ENCODE measurements at places on chromosomes 11 and 22. TPM values are rescaled to one million over a fixed set of nuclear protein-coding genes. Genes with fewer than 3 reads are reported as not detected.

DNA sequence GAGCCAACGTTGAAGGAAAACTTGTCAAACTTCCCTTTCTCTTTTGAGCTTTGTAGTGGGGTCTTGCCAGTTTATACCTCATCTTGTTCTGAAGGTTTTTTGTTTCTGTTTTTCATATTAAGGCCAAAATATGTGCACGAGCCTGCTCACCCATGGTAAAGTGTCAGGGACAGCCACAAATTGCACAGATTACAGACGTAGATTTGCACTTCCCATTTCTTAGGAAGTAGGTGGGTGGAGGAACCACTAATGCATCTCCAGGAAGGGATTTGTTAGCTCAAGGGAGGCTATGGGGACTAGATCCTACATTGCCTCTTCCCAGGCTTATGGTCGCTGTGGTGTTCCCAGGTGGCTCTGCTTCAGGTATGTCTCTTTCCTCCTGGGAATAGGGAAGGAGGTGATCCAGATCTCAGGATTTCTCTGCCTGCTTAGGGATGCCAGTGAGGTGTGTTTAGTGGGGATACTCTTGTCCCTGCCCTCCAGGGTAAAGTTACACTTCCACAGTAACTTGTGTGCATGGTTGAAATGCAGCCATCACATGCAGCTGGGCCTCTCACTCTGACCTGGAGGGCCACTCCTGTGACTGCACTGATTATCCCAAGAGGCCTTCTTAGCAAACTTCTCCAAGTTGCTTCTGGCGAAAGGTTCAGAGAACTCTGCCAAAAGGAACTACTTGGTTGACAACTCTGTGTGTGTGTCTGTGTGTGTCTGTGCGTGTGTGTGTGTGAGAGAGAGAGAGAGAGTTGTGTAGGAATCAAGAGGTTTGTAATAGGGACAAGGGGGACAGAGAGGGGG lies 9.8 kb downstream of the PPFIBP2 start:
- H3K36me3 ChIP-seq, result no peaks in the 10 kb centered on the region
- peak overlapping the region; percentile 94 for H3K27ac ChIP-seq
- H3K4me3 ChIP-seq, result no peak overlapping the region
- H3K27me3 ChIP-seq, result no peaks in the 10 kb centered on the region
- DNase-seq, result peak; percentile 84

- H3K4me1 ChIP-seq, result peaks cover 87% of the 10 kb centered on the region
- peak overlapping the region; percentile 50 for H3K27ac ChIP-seq
- H3K4me3 ChIP-seq, result no peak overlapping the region
- H3K27me3 ChIP-seq, result no peaks in the 10 kb centered on the region
- DNase-seq, result peak; percentile 92
These were observed 32.4 kb upstream of the NAV2 start for GRCh38 chr11:19679952-19680828.

DNA sequence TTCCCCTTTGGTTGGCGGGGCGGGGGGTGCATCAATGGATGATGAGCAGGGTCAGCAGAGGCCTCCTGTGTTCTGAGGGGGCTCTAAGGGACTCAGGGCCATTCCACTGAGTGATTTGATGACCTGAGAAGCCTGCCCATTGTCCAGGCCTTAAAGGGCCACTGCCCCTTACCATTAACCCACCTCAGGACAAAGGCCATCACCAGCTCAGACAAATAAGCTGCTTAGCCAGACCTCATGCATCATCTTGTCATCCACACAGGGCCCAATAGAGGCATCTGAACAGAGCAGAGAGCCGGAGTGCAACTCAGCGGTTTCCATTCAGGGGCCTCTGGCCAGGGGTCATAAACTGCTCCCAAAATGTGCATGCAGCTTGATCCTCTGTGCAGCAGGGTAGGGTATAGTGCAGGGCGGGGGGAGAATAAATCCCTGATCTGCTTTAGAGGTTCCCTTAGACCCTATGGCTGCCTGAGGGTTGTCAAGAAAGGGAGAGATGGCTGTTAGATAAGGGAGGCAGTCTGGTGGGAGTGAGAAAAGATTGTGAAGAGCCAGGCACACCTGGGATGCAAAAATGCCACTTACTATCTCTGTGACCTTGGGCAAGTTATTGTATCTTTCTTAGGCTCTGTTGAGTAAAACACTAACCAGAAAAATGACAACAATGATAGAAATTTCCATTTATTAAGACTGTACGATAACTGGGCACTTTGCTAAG lies 375.5 kb upstream of the NARS2 start:
- no peak for DNase-seq
- H3K27me3 ChIP-seq, result no peaks in the 10 kb centered on the region
- no peak overlapping the region for H3K4me3 ChIP-seq
- H3K36me3 ChIP-seq, result no peaks in the 10 kb centered on the region
- no peak overlapping the region for H3K27ac ChIP-seq
- no peaks in the 10 kb centered on the region for H3K4me1 ChIP-seq

PANX2 gene
- 9.0 TPM for total RNA-seq

LMO2 gene
- 50.0 TPM for total RNA-seq

DUSP8 gene
- 2.3 TPM for total RNA-seq

RCOR2 gene
- total RNA-seq, result not detected

- H3K4me1 ChIP-seq, result peaks cover 7% of the 10 kb centered on the region
- H3K4me3 ChIP-seq, result no peak overlapping the region
- no peak for DNase-seq
These were observed 18.1 kb downstream of the TSPAN32 start for GRCh38 chr11:2319791-2320472.

TTC38 gene
- total RNA-seq, result 30.2 TPM

- no peak overlapping the region for H3K27ac ChIP-seq
- no peak for DNase-seq
- peaks cover 2% of the 10 kb centered on the region for H3K36me3 ChIP-seq
- H3K4me1 ChIP-seq, result no peaks in the 10 kb centered on the region
These were observed 18.1 kb downstream of the JHY start for GRCh38 chr11:122900587-122901202.

- no peaks in the 10 kb centered on the region for H3K4me1 ChIP-seq
- H3K27me3 ChIP-seq, result no peaks in the 10 kb centered on the region
- no peak overlapping the region for H3K27ac ChIP-seq
- no peaks in the 10 kb centered on the region for H3K36me3 ChIP-seq
These were observed 18.8 kb downstream of the LRP4 start for GRCh38 chr11:46899501-46900025.

DNA sequence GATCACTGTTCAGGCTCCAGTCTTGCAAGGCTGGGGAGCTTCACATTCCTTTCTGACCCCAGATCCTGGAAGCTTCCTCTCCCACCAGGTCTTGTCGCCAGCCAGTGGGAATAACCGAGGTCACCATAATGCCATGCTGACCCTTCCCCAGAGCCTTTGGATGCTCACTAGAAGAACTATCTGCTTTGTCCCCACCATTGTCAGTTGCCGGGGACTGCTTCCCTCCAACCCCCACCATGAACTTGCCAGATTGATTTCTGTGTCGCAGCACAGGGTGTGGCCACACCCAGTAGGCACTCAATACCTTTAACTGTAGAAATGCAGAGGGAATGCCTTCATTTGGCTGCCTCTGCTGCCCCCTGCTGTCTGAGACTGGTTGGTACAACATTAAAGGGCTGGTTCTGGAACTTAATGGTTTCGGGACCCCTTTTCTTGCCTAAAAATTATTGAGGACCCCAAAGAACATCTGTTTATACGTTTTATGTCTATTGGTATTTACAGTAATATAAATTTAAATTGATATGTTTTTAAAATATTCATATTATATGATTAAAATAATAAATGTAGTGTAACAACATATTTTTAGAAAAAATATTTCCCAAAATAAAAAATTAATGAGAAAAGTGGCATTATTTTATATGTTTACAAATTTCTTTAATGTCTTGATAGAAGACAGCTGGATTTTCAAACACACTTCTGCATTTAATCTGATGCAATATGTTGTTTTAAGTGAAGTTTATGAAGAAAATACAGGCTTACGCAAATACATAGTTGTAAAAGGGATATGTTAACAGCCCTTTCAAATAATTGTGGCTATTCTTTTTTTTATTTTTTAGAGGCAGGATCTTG lies 6.7 kb upstream of the GDPD5 start:
- H3K27ac ChIP-seq, result no peak overlapping the region
- H3K4me1 ChIP-seq, result peaks cover 3% of the 10 kb centered on the region
- peak; percentile 57 for DNase-seq
- H3K27me3 ChIP-seq, result no peaks in the 10 kb centered on the region
- no peak overlapping the region for H3K4me3 ChIP-seq

PRG2 gene
- total RNA-seq, result 0.94 TPM

- H3K27ac ChIP-seq, result no peak overlapping the region
- H3K36me3 ChIP-seq, result no peaks in the 10 kb centered on the region
These were observed 29.8 kb upstream of the DDX10 start for GRCh38 chr11:108635106-108635505.

DNA sequence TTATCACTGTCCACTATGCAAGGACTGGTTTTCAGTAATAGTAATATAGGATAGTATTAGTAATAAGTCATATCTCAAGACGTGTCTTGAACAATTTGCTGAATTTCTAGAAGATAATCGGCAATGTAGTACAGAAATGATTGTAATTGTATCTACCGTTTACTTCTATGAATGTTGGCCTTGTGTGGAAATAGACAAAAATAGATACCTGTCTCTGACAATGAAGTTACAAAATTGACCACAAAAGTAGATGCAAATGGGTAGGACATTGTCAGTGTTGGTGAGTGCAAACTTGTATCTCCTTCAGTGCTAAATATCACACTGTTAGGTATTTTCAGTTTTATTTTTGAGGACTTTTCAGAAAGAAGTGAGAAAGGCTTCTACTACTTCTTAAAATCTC lies 43.1 kb downstream of the SVIP start:
- H3K27me3 ChIP-seq, result no peaks in the 10 kb centered on the region
- no peaks in the 10 kb centered on the region for H3K36me3 ChIP-seq
- no peak overlapping the region for H3K4me3 ChIP-seq

- peaks cover 26% of the 10 kb centered on the region for H3K4me1 ChIP-seq
- H3K27me3 ChIP-seq, result no peaks in the 10 kb centered on the region
- no peaks in the 10 kb centered on the region for H3K36me3 ChIP-seq
- H3K27ac ChIP-seq, result no peak overlapping the region
These were observed 172.0 kb upstream of the CADM1 start for GRCh38 chr11:115676206-115676605.

GRCh38 chr11:62712861-62713260 lies 5.4 kb downstream of the GNG3 start:
- no peak for DNase-seq
- no peak overlapping the region for H3K27ac ChIP-seq
- H3K27me3 ChIP-seq, result no peaks in the 10 kb centered on the region
- H3K4me3 ChIP-seq, result no peak overlapping the region

DNA sequence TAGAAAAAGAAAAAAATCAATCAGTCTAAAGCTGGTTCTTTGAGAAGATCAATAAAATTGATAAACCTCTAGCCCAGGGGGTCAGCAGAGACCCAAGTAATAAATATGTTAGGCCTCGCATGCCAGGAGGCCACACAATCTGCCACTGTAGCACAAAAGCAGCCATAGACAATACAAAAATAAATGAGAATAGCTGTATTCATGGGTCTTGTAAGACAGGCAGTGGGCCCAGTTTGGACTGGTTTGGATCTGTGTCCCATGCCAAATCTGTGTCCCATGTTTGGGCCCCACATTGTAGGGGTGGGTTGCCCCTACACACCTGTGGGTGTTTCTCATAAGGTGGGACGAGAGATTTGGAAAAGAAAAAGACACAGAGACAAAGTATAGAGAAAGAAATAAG lies 6.6 kb upstream of the PLAAT4 start:
- H3K4me3 ChIP-seq, result no peak overlapping the region
- peaks cover 7% of the 10 kb centered on the region for H3K4me1 ChIP-seq
- H3K27ac ChIP-seq, result no peak overlapping the region
- no peak for DNase-seq
- H3K36me3 ChIP-seq, result no peaks in the 10 kb centered on the region
